ENCODE measurements at places on chromosomes 13 and 19. TPM values are rescaled to one million over a fixed set of nuclear protein-coding genes. Genes with fewer than 3 reads are reported as not detected.

GRCh38 chr19:13425151-13425550, 81.1 kb downstream of the CACNA1A start:
- no peak for DNase-seq

GRCh38 chr19:46639358-46640182, 3.6 kb upstream of the GNG8 start:
- DNase-seq: no peak

- DNase-seq: peak; percentile 20
Measured at GRCh38 chr13:34847766-34848165, 94.3 kb upstream of the NBEA start.

ZNF850 gene
- 0.34 TPM for total RNA-seq
